ENCODE measurements at places on chromosomes 2 and 18.

DNA sequence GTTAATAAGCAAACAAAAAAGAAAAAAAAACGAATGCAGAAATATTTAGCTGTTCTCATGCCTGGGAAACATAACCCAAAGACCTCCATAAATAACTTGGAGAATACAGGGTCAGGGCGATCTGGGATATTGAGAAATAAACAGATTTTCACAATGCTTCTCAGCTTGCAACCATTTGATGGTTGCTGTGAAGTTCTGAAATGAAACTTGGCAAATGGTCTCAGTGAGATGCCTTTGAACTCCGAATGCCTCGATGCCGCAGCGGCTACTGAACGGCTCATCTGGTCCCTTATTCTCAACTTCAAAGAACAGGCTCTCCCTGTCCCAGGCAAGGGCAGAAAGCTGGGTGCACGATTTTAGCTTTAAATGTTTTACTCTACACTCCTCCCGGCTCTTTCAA lies 78.1 kb downstream of the ZNF516 start:
- no peak for DNase-seq
- no peak overlapping the region for H3K27ac ChIP-seq
- peaks cover 12% of the 10 kb centered on the region for H3K27me3 ChIP-seq

DNA sequence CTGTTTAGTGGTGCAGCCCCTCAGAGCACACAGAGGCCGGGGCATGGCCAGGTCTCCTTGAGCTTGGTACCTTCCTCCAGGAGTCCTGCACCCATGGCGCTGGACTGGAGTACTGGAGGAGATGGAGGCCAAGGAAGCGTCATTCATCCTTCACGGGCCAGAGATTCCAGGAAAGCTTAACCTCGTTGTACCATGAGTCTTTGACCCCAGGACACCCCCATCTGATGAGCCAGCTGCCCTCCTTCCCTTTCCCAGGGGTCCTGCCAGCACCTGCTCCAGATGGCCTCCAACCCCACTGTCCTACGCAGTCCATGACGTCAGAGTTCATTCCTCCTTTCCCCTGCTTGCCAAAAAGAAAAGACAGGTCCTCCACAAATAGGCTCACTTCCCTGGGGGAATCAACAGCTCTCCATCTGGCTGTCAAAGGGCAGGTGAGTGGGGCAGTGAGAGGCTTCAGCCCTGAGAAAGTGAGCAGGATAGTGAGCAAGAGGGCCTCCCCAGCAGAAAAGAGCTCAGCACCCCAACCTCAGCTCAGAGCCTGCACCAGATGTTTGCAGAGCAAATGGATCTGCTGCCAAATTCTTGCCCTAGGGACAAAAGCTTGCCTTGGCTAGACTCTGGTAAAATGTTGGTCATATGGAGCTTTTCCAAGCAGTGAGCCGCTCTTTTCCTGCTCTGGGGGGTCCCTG lies 4.5 kb upstream of the NPPC start:
- no peak for DNase-seq
- no peak overlapping the region for H3K4me3 ChIP-seq
- no peak overlapping the region for H3K27ac ChIP-seq
- peaks cover 12% of the 10 kb centered on the region for H3K4me1 ChIP-seq
- H3K36me3 ChIP-seq: no peaks in the 10 kb centered on the region

DNA sequence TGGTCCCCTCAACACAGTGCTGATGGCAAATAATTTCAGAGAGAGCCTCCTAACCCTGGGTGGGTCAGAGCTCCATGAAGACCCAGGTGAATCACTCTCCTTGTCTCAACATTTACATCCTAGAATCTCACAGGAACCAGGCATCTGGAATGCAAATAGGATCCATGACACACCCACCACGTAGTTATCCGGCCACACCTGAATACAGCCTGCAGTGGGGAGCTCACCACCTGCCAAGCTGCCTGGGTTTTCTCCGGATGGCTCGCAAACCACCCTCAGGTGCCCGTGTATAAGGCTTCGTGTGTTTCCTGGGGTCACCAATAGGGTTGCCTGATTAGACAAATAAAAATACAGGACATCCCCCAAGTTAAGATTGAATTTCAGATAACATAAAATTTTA lies 9.9 kb downstream of the CHST10 start:
- no peak overlapping the region for H3K4me3 ChIP-seq
- H3K27me3 ChIP-seq: no peaks in the 10 kb centered on the region
- H3K36me3 ChIP-seq: no peaks in the 10 kb centered on the region
- no peak overlapping the region for H3K27ac ChIP-seq

GRCh38 chr2:100245681-100246080 lies 76.6 kb downstream of the LONRF2 start:
- H3K27me3 ChIP-seq: peaks cover 20% of the 10 kb centered on the region
- DNase-seq: no peak
- no peak overlapping the region for H3K4me3 ChIP-seq
- no peaks in the 10 kb centered on the region for H3K36me3 ChIP-seq

GRCh38 chr2:74593826-74594772 lies 39.6 kb downstream of the DOK1 start:
- no peaks in the 10 kb centered on the region for H3K4me1 ChIP-seq
- no peak overlapping the region for H3K27ac ChIP-seq
- H3K4me3 ChIP-seq: no peak overlapping the region

DNA sequence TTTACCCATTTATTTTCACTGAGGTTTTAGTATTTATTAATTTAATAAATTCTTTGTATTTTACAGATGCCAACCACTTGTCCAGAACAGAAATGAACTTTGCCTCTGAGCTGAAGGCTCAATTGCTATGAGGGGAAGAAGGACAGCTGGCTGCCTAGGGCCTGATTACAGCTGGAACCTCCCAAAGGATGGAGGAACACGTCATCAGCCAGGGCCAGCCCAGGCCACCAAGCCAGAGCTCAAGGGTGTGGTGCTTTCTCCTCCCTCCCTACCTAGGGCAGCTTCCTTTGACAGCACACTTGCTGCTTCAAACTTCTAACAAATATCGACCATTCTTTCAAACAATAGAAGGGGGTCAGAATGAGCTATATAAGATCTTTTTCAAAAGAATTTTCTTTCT lies 19.7 kb upstream of the RIOK3 start:
- no peak overlapping the region for H3K27ac ChIP-seq
- H3K36me3 ChIP-seq: peaks cover 3% of the 10 kb centered on the region
- no peak overlapping the region for H3K4me3 ChIP-seq
- H3K4me1 ChIP-seq: peaks cover 26% of the 10 kb centered on the region

DNA sequence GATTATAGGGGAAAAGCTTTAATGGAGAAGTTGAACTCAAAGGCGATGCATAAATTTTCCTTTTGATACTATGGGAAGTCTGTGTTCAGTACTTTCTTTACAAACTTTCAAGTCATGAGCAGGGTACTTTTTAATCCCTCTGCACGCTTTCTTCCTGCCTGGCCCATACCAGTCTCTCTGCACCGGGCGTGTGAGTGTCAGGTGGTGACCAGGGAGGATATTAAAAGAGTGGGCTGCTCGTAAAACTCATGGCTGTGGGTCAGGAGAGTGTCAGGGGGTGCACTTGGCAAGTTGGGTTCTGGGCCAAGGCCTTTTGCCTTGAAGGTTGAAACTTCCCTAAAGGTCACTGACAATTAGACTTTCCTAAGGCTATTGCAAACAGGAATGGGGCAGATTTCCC lies 367.8 kb downstream of the GPD2 start:
- no peak overlapping the region for H3K4me3 ChIP-seq
- no peak for DNase-seq
- peaks cover 3% of the 10 kb centered on the region for H3K27me3 ChIP-seq
- H3K36me3 ChIP-seq: no peaks in the 10 kb centered on the region
- no peak overlapping the region for H3K27ac ChIP-seq
- no peaks in the 10 kb centered on the region for H3K4me1 ChIP-seq

GRCh38 chr2:37412231-37412630 lies 67.8 kb downstream of the QPCT start:
- H3K4me1 ChIP-seq: no peaks in the 10 kb centered on the region
- H3K27me3 ChIP-seq: peaks cover 46% of the 10 kb centered on the region
- DNase-seq: no peak
- H3K36me3 ChIP-seq: no peaks in the 10 kb centered on the region
- H3K27ac ChIP-seq: no peak overlapping the region

- H3K36me3 ChIP-seq: peaks cover 4% of the 10 kb centered on the region
- H3K4me1 ChIP-seq: peaks cover 78% of the 10 kb centered on the region
- DNase-seq: peak; percentile 57
- H3K27me3 ChIP-seq: peaks cover 9% of the 10 kb centered on the region
- peak overlapping the region; percentile 59 for H3K4me3 ChIP-seq
- H3K27ac ChIP-seq: peak overlapping the region; percentile 84
Observed at GRCh38 chr2:204108330-204108751, 171.8 kb downstream of the ICOS start.

- no peaks in the 10 kb centered on the region for H3K36me3 ChIP-seq
- DNase-seq: peak; percentile 22
- H3K4me1 ChIP-seq: peaks cover 14% of the 10 kb centered on the region
- no peak overlapping the region for H3K4me3 ChIP-seq
- peak overlapping the region; percentile 77 for H3K27ac ChIP-seq
Observed at GRCh38 chr18:8525692-8526091, 83.5 kb upstream of the RAB12 start.

DNA sequence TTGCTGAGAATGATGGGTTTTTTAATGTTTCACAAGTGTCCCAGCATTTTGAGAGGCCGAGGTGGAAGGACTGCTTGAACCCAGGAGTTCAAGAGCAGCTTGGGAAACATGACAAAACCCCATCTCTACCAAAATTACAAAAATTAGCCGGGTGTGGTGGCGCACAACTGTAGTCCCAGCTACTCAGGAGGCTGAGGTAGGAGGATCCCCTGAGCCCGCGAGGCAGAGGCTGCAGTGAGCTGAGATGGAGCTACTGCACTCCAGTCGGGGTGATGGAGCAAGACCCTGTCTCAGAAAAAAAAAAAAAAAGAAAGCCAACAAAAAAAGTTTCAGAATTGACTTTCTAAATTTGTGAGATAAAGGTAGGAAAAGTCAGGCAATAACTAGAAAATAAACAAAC lies 8.7 kb downstream of the TFCP2L1 start:
- H3K4me3 ChIP-seq: no peak overlapping the region
- peaks cover 40% of the 10 kb centered on the region for H3K27me3 ChIP-seq
- H3K4me1 ChIP-seq: no peaks in the 10 kb centered on the region
- DNase-seq: no peak
- H3K27ac ChIP-seq: no peak overlapping the region

GRCh38 chr2:17879137-17879912 lies 858 bp downstream of the KCNS3 start:
- peaks cover 20% of the 10 kb centered on the region for H3K4me1 ChIP-seq
- no peak for DNase-seq
- no peaks in the 10 kb centered on the region for H3K36me3 ChIP-seq

DNA sequence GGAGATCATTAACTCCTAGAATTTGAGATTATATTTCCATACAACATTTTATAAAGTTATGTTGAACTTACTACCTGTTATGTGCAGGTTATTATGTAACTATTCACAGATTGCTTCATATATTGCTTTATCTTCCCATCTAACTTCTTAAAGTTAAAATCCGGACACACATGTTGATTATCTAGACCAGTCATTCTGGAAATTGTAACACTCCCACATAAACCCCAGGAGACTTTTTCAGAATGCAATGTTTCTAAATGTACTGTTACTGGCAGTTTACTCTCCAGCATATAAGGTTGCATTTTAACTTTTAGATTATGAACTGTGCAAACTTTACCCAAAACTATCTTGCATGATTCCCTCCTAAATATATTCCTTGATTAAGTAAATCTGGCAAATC lies 70.5 kb upstream of the FAM117B start:
- H3K4me3 ChIP-seq: no peak overlapping the region
- H3K27me3 ChIP-seq: no peaks in the 10 kb centered on the region
- no peak overlapping the region for H3K27ac ChIP-seq
- no peaks in the 10 kb centered on the region for H3K4me1 ChIP-seq

GRCh38 chr2:63736354-63736753 lies 105.3 kb upstream of the UGP2 start:
- H3K4me3 ChIP-seq: no peak overlapping the region
- H3K27ac ChIP-seq: no peak overlapping the region
- DNase-seq: no peak
- no peaks in the 10 kb centered on the region for H3K36me3 ChIP-seq
- no peaks in the 10 kb centered on the region for H3K4me1 ChIP-seq

DNA sequence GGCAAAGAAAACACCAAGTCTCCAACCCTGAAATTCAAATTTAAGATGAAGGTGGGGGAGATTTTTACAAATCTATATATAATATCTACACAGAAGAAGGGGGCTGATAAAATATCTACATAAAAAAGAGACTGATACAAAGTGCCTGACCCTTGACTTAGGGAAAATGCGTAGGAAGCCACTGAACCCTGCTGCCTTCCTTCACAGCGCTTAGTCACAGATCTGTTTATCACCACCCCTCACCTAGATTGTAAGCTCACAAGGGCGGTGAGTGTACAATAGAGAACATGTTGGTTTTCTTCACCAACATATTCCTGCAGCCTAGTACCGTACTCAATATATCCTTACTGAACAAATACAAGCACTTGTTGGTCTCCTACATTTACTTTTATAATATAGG lies 54.3 kb downstream of the NOL10 start:
- no peaks in the 10 kb centered on the region for H3K4me1 ChIP-seq
- H3K27me3 ChIP-seq: no peaks in the 10 kb centered on the region
- peaks cover 24% of the 10 kb centered on the region for H3K36me3 ChIP-seq
- no peak for DNase-seq
- H3K4me3 ChIP-seq: no peak overlapping the region

GRCh38 chr2:190993292-190993643 lies 20.7 kb downstream of the STAT1 start:
- no peak for DNase-seq
- H3K27ac ChIP-seq: no peak overlapping the region
- H3K4me3 ChIP-seq: no peak overlapping the region
- peaks cover 72% of the 10 kb centered on the region for H3K4me1 ChIP-seq

DNA sequence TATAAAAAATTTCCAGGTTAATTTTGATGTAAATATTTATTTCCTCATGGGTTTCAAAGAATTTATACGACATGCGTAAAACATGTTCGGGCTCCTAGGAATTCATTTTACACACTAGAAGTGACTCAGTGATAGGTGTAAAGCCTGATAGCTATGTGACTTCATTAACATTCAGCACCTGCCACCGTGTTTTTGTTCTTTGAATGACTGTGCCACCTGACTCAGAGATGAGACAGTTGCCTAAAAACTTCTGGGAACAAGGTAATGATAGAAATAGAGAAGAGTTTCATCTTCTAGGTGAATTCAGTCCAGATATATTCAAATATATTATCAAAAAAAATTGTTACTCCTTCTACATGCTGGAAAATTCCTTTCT lies 10.0 kb downstream of the IL1R2 start:
- peaks cover 15% of the 10 kb centered on the region for H3K4me1 ChIP-seq
- H3K4me3 ChIP-seq: no peak overlapping the region
- no peak for DNase-seq
- H3K36me3 ChIP-seq: no peaks in the 10 kb centered on the region

All from activated naive CD4-positive, alpha-beta T cell treated with anti-CD3 and anti-CD28 coated beads, Interleukin-2, amount 10 ng/mL, durations not matched to agents 7 days and 5 days (primary cell).